ENCODE measurements at places on chromosomes 2 and 18. TPM values are rescaled to one million over a fixed set of nuclear protein-coding genes. Genes with fewer than 3 reads are reported as not detected.

GRCh38 chr18:77482190-77483085, 232.8 kb downstream of the GALR1 start:
- DNase-seq = no peak

DNA sequence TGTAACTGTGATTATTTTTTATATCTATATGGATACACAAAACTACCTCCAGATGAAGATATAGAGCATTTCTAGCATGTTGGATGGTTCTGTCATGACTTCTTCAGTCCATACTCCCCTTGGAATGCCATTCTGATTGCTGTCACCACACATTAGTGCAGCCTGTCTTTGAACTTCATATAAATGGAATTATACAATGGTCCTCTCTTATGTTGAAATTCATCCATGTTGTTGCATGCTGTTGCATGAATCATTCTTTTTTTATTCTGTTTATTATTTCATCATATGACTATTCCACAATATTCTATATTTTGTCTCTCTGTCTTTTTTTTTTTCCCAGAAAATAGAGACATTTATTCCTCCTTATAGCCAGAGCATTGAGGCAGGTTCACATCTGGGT, 74.1 kb downstream of the OSBPL6 start:
- DNase-seq = no peak

GRCh38 chr2:149129433-149129832, 90.9 kb downstream of the LYPD6B start:
- no peak for DNase-seq

Gene M1AP
- 0.60 TPM for total RNA-seq

GRCh38 chr2:111128096-111128495, 7.4 kb downstream of the BCL2L11 start:
- DNase-seq = no peak

Gene NR4A2
- 250 TPM for total RNA-seq

- no peak for DNase-seq
Measured at GRCh38 chr2:32760628-32761027, 132.8 kb downstream of the TTC27 start.

- DNase-seq = no peak
Measured at GRCh38 chr2:142290931-142291330, 160.1 kb upstream of the LRP1B start.

Gene CAVIN2
- total RNA-seq = 6.1 TPM

- no peak for DNase-seq
Measured at GRCh38 chr2:207238831-207239701, 73.3 kb upstream of the KLF7 start.

DNA sequence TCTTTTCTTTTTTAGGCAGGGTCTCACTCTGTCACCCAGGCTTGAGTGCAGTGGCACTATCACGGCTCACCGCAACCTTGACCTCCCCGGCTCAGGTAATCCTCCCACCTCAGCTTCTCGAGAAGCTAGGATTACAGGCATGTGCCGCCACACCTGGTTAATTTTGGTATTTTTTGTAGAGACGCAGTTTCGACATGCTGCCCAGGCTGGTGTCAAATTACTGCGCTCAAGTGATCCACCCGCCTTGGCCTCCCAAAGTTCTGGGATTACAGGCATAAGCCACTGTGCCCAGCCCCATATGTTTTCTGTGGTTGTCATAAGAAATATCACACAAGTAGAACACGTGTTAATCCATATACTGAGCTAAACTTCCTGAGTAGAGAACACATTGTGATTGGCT, 14.6 kb downstream of the ENOSF1 start:
- no peak for DNase-seq

Gene RETREG2
- 81.4 TPM for total RNA-seq

- DNase-seq = no peak
Measured at GRCh38 chr2:185137700-185138099, 539.4 kb downstream of the ZNF804A start.

- DNase-seq = peak; percentile 18
Measured at GRCh38 chr2:206442833-206443734, at the start of gene ADAM23. Gene ADAM23, plus strand, starts transcription at chr2:206443532. Its CDS starts 335 bp downstream, at chr2:206443867.

GRCh38 chr2:160892204-160892603, 268.0 kb upstream of the TANK start:
- DNase-seq = no peak

GRCh38 chr2:215830304-215830703, 183.0 kb downstream of the MREG start:
- no peak for DNase-seq

Gene MYO5B
- 0.12 TPM for total RNA-seq

- DNase-seq = no peak
Measured at GRCh38 chr18:60391571-60392226, 19.1 kb upstream of the MC4R start.

Gene POTEC
- not detected for total RNA-seq

Gene RSAD2
- 4.7 TPM for total RNA-seq

DNA sequence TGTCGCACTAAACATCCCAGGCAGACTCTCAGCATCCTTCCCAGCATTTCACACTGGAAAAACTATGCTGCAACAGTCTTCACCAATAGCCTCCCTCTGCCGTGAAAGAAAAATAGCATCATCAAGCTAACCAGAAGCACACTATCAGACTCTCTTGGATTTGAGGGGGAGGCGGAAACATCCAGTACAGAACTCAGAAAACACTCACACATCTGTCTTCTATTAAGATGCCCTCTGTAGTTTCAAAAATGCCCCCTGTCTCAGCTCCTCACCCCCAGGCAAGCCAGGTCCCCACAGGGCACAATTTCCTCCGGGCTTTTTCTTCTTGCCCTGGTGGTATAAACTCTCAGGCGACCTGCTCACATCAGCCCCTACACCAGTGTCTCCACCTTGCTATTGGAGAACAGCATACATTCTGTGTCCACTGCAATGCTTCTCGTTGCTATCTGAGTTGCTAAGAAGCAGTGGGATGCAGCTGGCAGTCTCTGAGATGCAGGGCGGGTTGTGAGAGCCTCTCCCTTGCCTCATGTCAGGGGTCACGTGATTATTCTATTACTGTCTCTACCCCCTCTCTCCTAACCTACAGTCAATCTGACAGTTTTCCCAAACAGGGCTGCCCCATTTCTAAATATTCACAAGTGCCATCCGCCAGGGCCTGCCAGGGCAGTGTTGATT, 189.9 kb downstream of the INO80D start:
- DNase-seq = no peak

DNA sequence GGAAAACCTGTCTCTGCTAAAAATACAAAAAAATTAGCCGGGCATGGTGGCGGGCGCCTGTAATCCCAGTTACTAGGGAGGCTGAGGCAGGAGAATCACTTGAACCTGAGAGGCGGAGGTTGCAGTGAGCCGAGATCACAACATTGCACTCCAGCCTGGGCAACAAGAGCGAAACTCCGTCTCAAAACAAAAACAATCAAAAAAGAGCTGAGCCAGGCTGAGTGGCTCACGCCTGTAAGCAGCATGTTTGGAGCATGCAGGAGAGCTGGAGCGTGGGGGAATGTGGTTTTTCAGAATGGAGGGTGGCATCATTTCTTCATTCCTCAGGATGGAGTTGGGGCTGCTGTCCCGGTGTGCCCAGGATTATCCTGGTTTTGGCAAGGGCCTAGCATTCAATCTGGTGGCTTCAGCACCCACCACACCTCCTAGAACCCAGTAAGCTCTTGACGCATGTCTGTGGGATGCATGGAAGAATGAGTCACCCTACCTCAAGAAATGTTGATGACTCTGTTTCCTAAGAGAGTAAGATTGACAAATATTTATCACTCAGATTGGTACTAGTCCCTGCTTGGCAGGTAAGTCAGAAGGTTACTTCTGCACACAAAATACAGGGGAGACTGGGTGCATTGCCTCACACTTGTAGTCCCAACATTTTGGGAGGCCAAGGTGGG, 90.2 kb upstream of the ODC1 start:
- DNase-seq = no peak

- no peak for DNase-seq
Measured at GRCh38 chr18:28018351-28018750, 158.6 kb downstream of the CDH2 start.

GRCh38 chr2:36416370-36417165, 61.0 kb downstream of the CRIM1 start:
- no peak for DNase-seq

DNA sequence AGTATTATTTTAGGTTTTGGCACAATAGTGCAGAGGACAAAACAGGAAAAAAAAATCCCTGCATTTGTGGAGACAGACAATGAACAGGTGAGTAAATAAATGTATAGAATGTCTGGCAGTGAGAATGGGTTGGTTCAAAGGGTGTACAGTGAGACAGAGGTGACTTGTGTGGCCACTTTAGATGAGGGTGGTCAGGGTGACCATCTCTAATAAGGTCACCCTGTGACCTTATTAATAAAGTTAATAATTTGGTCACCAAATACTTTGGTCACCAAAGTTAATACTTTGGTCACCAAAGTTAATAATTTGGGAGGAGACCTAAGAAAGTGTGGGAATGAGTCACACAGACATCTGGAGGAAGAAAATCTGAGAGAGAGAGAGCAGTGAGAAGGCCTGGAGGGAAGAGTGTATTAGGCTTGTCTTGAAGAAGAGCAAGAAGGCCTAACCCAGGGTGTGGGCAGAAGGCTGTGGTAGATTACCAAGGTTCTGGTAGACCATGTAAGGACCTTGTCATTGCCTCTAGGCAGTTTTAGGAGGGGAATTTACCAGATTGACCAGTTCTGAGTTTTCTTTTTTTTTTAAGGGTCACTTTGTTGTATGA, 1368.4 kb upstream of the CELF4 start:
- no peak for DNase-seq

Gene IL36G
- total RNA-seq = not detected

Gene TRABD2A
- total RNA-seq = 93.7 TPM

Gene ZNF385B
- not detected for total RNA-seq

Gene KIF5C
- 41.6 TPM for total RNA-seq

DNA sequence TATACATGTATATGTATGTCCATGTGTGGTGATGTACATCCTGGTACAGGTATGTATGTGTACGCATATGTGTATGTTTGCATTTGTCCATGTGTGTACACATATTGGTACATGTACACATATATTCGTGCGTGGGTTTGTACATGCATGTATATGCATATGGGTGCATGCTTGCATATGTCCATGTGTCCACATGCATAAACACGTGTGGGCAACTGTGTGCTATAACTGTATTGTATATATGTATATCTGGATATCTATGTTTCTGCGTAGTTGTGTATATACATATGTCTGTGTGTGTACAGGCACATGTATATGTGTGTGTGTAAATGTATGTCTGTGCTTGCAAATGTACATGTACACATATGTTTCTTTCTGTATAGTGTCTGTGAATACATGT, 858.5 kb downstream of the CNTNAP5 start:
- no peak for DNase-seq

GRCh38 chr18:36628435-36629137, 200.2 kb downstream of the TPGS2 start:
- DNase-seq = no peak

Gene FHOD3
- total RNA-seq = not detected

Gene CHST10
- 2.8 TPM for total RNA-seq

Gene PAX8
- 1.4 TPM for total RNA-seq

DNA sequence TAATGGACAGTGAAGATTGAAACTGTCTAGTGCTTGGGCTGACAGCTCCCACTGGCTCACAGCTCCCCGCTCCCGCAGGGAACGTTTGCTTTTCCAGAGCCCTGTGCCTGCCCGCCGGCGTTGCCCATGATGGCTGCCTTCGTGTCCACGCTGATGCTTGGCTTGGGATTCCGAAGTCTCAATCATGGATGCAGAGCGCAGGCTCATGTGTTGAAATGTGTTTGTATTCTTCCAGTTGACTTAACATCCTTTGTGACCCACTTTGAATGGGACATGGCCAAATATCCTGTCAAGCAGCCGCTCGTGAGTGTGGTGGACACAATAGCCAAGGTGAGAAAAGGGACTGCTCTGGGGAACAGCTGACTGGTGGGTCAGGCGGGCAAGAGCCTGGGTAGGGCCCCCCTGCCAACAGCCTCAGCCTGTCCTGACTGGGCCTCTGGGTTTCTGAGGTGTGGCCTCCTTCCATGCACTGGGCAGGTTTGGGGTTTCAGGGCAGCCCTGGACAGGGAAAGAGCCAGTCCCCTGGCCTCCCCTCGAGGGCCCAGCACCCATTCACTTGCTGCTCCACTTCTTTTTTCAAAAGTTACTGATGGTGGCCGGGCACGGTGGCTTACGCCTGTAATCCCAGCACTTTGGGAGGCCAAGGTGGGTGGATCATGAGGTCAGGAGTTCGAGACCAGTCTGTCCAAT, 42.8 kb downstream of the ATP6V1C2 start:
- DNase-seq = no peak
